Activated CD4-positive, alpha-beta memory T cell treated with anti-CD3 and anti-CD28 coated beads for 36 hours (primary cell): ENCODE measurements at places on chromosomes 11 and 22. TPM values are rescaled to one million over a fixed set of nuclear protein-coding genes. Genes with fewer than 3 reads are reported as not detected.

- no peaks in the 10 kb centered on the region for H3K27me3 ChIP-seq
- no peak overlapping the region for H3K4me3 ChIP-seq
- H3K27ac ChIP-seq: no peak overlapping the region
- H3K36me3 ChIP-seq: no peaks in the 10 kb centered on the region
- H3K4me1 ChIP-seq: no peaks in the 10 kb centered on the region
Measured at GRCh38 chr11:21485426-21485825, 707.5 kb upstream of the ANO5 start.

DNA sequence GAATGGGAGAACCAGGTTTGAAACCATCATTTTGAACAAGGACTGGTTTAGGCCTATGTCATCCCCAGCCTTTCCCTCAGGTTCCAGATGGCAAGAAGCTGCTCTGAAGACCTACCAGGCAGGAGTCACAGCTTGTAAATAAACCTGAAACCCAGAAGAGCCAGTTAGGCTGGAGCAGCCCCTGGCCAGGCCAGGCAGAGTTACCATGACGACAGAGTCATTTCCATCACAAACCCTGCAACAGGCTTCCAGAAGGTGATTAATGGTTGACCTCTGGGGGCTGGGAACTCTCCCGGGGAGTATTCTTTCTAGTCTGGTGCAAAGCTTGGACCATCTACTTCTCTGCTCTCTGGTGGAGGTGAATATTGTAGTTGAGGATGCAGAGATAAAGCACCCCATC, 164.1 kb upstream of the NCAM1 start:
- H3K36me3 ChIP-seq: no peaks in the 10 kb centered on the region
- no peak for DNase-seq
- H3K4me3 ChIP-seq: no peak overlapping the region

GRCh38 chr11:57493507-57494503, 21.7 kb downstream of the SLC43A1 start:
- peak overlapping the region; percentile 83 for H3K27ac ChIP-seq
- peak; percentile 87 for DNase-seq
- H3K36me3 ChIP-seq: peaks cover 45% of the 10 kb centered on the region
- no peaks in the 10 kb centered on the region for H3K27me3 ChIP-seq

DNA sequence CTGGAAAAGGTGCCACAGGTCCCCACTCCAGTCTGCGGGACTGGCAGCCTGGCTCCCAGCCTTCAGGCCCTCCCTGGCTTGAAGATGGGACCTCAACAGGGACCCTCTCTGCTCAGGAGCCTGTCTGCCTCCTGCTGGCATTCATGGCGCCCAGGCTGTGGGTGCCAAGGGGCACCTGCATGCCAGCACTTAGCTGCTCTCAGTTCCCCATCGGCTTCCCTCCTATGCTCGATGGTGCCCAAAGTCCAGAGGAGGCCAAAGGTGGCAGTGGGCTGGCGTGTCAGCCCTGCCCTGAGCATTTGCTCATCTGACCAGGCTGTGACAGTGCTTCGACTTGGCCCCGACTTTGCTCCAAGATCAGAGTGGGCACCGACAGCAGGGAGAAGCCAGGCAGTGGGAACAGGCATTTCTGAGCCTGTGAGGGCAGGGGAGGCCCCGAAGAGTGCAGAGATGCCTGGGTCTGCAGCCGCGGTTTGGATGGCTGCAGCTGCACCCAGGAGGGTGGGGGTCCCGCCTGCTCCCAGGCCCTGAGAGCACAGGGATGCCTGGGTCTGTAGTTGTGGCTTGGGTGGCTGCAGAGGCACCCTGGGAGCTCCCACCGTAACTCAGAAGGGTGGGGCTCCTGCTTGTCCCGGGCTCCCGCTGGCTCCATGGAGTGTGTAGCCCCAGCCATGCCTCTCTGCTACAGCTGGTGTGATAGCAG, 463.6 kb downstream of the TBC1D22A start:
- H3K27me3 ChIP-seq: no peaks in the 10 kb centered on the region
- H3K4me3 ChIP-seq: no peak overlapping the region
- H3K36me3 ChIP-seq: no peaks in the 10 kb centered on the region
- DNase-seq: no peak
- H3K27ac ChIP-seq: no peak overlapping the region

GRCh38 chr11:99098751-99099150, 78.0 kb downstream of the CNTN5 start:
- no peaks in the 10 kb centered on the region for H3K36me3 ChIP-seq
- H3K27me3 ChIP-seq: no peaks in the 10 kb centered on the region
- H3K4me3 ChIP-seq: no peak overlapping the region
- no peak for DNase-seq
- no peaks in the 10 kb centered on the region for H3K4me1 ChIP-seq

- no peaks in the 10 kb centered on the region for H3K36me3 ChIP-seq
- H3K27ac ChIP-seq: no peak overlapping the region
- no peak for DNase-seq
- no peaks in the 10 kb centered on the region for H3K4me1 ChIP-seq
Measured at GRCh38 chr22:26998129-26998528, 340.7 kb downstream of the MIAT start.

DNA sequence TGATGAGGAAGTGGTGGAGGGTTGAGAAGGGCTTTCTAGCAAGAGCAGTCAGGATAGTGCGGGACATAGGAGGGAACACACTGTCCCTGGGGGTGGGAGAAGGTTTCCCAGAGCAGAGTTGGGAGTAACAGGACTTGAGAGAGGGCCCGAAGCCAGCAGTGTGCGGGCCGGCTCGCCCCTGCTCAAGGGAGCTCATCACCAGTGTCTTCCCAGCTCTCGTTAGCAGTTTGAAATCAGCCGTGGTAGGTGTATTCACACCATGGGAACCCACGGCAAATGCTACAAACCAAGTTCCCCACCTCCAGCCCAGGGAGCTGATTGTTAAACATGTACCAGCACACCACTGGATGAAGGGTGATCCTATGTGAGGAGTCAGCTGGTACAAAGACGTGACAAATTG, 66.2 kb upstream of the EIF3D start:
- DNase-seq: no peak
- H3K4me1 ChIP-seq: no peaks in the 10 kb centered on the region
- no peak overlapping the region for H3K4me3 ChIP-seq
- no peaks in the 10 kb centered on the region for H3K36me3 ChIP-seq

DNA sequence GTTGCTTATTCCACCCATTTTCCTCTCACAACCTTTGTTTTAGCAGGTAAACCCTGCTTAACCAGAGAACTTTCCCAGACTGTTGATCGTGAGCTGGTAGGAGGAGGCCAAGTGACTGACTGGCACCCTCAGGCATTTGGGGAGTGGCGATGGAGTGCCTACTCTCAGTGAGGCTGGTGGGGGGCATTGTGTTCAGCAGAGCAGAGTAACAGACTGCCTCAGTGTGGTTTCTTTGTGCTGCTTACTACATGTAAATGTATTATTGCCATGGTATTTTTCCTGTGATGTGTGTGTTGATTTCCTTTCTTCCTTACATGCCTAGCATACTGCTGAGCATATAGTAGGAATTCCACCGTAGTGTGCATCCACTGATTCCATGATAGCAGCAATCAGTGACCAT, 2.6 kb downstream of the MARK2 start:
- H3K4me1 ChIP-seq: peaks cover 63% of the 10 kb centered on the region
- peak overlapping the region; percentile 89 for H3K4me3 ChIP-seq
- no peak for DNase-seq

- H3K36me3 ChIP-seq: no peaks in the 10 kb centered on the region
- DNase-seq: no peak
- no peak overlapping the region for H3K4me3 ChIP-seq
- no peak overlapping the region for H3K27ac ChIP-seq
- peaks cover 12% of the 10 kb centered on the region for H3K27me3 ChIP-seq
- peaks cover 9% of the 10 kb centered on the region for H3K4me1 ChIP-seq
Measured at GRCh38 chr11:69209421-69210309, 53.9 kb downstream of the SMIM38 start.

- peaks cover 9% of the 10 kb centered on the region for H3K36me3 ChIP-seq
- H3K27me3 ChIP-seq: no peaks in the 10 kb centered on the region
- DNase-seq: no peak
- H3K4me1 ChIP-seq: peaks cover 5% of the 10 kb centered on the region
Measured at GRCh38 chr11:18371279-18371678, 23.1 kb upstream of the LDHA start.

GRCh38 chr11:13644997-13645687, 23.3 kb upstream of the FAR1 start:
- H3K36me3 ChIP-seq: no peaks in the 10 kb centered on the region
- H3K27me3 ChIP-seq: peaks cover 13% of the 10 kb centered on the region
- H3K27ac ChIP-seq: no peak overlapping the region
- no peak overlapping the region for H3K4me3 ChIP-seq
- no peaks in the 10 kb centered on the region for H3K4me1 ChIP-seq

DNA sequence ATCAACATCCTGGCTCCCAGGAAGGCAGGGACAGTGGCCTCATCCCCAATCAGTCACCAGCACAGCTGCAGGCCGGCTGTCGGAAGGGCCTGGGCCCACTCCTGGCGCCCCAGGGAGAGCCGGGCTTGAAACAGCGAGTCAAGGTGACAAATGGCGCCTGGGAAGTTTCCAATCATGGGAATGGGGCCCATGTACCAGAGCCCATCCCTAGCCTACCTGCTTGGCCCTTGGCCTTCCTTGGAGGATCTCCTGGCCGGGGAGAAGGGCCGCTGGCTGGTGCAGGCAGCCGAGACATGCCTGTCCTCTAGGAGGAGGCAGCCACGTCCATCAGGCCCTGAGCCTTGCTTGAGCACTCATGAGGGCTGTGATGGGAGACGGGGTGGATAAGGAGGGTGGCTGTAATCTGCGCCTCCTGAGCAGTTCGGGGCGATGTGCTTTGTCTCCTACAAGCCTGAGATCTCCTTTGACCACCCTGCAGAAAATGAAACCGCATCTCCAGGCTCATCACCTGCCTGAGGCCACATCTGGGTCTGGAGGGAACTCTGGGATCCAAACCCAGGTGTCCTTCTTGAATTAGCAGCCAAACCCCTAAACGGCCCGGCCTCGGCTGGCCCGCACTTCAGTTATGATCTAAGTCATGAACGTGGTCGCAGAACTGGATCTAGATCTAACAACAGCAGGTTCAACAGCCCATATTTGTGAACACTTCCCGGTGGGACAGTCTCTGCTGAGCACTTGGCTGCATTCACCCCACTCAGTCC, 862.0 kb downstream of the TBC1D22A start:
- H3K4me3 ChIP-seq: no peak overlapping the region
- no peaks in the 10 kb centered on the region for H3K36me3 ChIP-seq
- H3K27me3 ChIP-seq: peaks cover 5% of the 10 kb centered on the region
- no peak overlapping the region for H3K27ac ChIP-seq
- no peaks in the 10 kb centered on the region for H3K4me1 ChIP-seq

DNA sequence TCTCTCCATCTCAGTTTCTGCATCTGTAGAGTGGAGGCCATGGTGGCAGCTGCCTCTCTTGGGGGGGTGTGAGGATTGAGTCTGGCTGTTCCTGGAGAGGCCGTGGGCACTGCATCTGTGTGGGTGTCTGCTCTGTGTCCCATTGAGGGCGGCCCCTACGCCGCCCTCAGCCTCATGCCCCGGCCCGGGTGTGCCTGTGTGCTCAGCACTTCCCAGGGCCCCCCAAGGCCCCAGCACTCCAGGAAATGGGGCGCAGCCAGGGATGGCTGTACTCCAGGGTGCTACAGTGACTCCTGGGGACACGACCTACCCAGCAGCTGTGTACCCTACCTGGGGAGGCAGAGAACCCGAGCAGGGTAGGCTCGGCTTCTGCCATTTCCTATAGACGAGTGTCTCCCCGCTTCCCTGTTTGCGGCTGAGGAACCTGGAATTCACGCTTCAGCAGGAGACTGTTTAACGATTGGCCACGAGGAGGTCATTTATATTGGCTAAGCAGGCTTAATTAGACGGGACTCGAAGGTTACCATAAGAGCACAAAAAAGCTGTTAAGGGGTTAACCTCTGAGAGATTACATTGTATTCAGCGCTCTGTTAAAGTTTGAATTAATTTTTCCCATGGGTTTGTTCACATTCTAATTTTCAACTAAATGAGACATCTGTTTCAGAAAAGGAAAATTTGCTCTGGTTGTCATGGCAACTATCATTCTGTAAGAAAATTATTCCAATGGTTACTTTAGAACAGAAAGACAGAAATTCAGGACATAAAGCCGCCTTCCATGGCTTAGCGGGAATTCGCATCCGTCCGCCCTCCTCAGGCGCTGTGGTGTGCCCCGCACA, 76.4 kb downstream of the MPPED1 start:
- H3K27ac ChIP-seq: no peak overlapping the region
- H3K4me3 ChIP-seq: no peak overlapping the region
- H3K27me3 ChIP-seq: peaks cover 5% of the 10 kb centered on the region
- no peaks in the 10 kb centered on the region for H3K36me3 ChIP-seq
- DNase-seq: no peak

DNA sequence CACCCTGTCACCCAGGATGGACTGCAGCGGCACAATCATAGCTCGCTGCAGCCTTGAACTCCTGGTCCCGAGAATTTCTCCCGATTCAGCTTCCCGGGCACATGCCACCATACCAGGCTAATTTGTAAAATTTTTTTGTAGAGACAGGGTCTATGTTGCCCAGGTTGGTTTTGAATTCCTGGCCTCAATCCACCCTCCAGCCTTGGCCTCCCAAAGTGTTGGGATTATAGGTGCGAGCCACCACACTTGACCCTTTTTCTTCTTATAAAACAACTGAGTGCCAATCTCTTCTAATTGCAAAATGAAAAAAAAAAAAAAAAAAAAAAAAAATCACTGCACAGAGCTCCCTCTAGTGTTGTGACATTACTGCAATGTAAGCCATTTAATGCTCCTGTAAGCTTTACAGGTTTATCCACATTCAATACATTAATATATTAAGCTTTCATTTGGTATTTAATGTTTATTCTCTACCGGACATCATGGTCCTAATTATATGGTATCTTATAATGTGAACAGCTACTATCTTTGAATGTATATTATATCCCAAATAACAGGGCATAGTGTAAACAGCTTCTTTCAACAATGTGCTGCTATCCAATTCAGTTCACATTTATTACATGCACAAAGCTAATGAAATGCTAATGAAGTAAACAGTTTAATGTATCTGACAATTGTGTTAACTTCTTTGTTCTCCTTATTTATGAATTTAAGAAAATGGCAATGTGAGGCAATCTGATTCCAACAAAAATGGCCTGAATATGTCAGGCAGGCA, 44.6 kb downstream of the COPB1 start:
- no peaks in the 10 kb centered on the region for H3K27me3 ChIP-seq
- H3K36me3 ChIP-seq: peaks cover 24% of the 10 kb centered on the region
- H3K27ac ChIP-seq: no peak overlapping the region
- H3K4me3 ChIP-seq: no peak overlapping the region
- no peaks in the 10 kb centered on the region for H3K4me1 ChIP-seq

PIWIL4 gene
- 0.29 TPM for total RNA-seq

LRRC75B gene
- total RNA-seq: 1.1 TPM

RIBC2 gene
- 9.4 TPM for total RNA-seq

P2RY2 gene
- total RNA-seq: not detected

EHD1 gene
- total RNA-seq: 103 TPM

TPBGL gene
- not detected for total RNA-seq

TMEM132A gene
- 5.7 TPM for total RNA-seq

STT3A gene
- total RNA-seq: 121 TPM

MAJIN gene
- total RNA-seq: 0.21 TPM

TPH1 gene
- 0.14 TPM for total RNA-seq

CHEK2 gene
- 30.0 TPM for total RNA-seq

OSM gene
- 41.2 TPM for total RNA-seq

OR2AG2 gene
- total RNA-seq: not detected

SHISAL1 gene
- not detected for total RNA-seq
